Right renal pelvis (tissue), 4 donors: ENCODE measurements at places on chromosomes 5 and 9. TPM values are rescaled to one million over a fixed set of nuclear protein-coding genes. Genes with fewer than 3 reads are reported as not detected.

OGN gene
- 80.3 TPM for polyA plus RNA-seq

DNA sequence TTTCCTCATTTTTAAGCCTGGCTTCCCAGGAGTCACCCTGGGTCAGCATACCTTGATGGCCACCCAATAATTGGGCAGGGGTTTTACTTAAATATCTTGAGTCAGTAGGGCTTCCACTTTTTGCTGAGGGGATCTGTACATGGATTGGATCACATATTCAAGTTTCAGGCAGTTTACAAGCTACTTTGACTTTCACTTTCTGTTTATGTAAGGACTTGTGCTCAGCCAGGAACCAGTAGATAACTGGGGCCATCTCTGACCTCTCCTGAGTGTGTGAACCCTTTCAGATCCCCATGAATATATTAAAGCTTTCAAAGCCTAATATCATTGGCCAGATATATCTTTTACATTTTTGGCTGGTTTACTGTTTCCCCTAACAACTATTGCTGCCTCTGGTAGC, 45.1 kb downstream of the SLCO6A1 start:
- no peak for DNase-seq

DNA sequence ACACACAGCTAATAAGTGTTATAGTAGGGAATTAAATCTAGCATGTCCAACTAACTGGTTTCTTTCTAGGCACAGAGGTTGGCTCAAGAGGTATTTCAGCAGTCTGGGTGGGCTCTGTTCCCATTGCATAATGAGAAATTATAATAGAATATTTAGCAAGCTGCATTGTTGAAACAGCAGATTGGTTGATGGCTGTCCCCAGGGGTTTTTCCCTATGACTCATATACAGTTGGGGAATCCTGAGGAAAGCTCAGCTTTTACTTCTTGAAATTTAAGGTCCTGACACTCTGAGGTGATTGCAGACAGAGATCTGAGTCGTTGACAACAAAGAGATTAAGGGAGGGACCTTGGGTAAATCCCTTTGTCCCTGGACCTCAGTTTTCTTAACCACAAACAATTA, 38.3 kb upstream of the TNFSF8 start:
- no peak for DNase-seq

GRCh38 chr9:134271338-134272301, 54.6 kb upstream of the RXRA start:
- no peak for DNase-seq

DNA sequence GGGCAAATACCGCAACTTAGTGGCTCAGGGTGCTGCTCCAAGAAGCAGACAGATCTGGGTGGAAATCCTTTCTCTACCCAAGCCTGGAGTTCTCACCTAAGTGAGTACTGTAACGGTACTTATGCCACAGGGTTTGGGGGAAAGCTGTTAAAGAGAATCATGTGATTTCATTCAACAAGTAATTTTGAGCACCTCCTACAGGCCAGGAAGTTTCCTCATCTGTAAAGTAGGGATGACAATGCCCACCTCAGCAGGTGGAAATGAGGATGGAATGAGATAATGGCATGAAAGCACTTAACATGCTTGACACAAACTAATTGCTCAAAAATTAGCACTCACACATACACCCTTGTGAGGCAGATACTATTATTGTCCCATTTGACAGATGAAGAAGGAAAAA, 114.1 kb downstream of the JAKMIP2 start:
- DNase-seq: no peak

- no peak for DNase-seq
Observed at GRCh38 chr9:2285416-2286332, 270.5 kb downstream of the SMARCA2 start.

- no peak for DNase-seq
Observed at GRCh38 chr9:79769476-79770275, 197.9 kb downstream of the TLE4 start.

GRCh38 chr5:68217047-68217355, 1.4 kb downstream of the PIK3R1 start:
- no peak for DNase-seq

NUTM2F gene
- not detected for polyA plus RNA-seq

GRCh38 chr5:146103594-146103993, 1.8 kb downstream of the PLAC8L1 start:
- DNase-seq: no peak

- DNase-seq: peak; percentile 64
Observed at GRCh38 chr9:111896942-111897600, 457 bp downstream of the UGCG start.

SPATA31D4 gene
- not detected for polyA plus RNA-seq

DNA sequence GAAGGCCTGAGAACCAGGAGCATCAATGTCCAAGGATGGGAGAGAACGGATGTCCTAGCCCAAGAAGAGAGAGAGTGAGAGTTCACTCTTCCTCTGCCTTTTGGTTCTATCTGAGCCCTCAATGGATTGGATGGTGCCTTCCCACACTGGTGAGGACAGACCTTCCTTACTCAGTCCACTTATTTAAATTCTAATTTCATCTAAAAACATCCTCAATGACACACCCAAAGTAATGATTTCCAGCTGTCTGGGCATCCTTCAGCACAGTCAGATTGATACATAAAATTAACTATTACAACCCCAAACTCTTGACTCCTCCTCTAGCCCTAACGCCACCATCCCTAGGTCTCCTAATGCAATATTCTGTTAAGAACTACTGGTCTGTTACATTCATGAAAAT, 122.0 kb downstream of the GAS1 start:
- no peak for DNase-seq

ACOT12 gene
- 0.43 TPM for polyA plus RNA-seq

GRCh38 chr9:72188232-72188631, 39.0 kb downstream of the GDA start:
- DNase-seq: no peak

DNA sequence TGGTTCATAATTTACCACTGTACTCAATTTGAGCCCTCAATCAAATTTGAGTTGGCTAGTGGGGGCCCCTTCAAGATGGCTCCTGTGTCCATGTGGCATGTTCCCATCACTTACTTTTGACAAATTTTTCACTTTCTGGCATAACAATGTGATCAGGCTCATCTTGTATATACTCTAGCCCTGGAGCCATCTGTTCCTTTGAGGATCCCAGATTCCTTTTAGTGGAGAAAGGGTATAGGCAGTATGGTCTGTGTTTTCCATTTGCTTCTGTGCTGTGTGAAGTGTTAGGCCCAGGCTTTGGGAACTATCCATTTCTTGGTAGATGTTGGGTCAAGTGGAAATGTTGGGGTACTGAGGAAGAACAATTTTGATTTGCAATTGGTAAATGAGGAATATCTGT, 45.7 kb downstream of the SH3GL2 start:
- no peak for DNase-seq

GRCh38 chr9:111909444-111909843, 12.8 kb downstream of the UGCG start:
- DNase-seq: no peak

SPATA31A3 gene
- polyA plus RNA-seq: not detected

DNA sequence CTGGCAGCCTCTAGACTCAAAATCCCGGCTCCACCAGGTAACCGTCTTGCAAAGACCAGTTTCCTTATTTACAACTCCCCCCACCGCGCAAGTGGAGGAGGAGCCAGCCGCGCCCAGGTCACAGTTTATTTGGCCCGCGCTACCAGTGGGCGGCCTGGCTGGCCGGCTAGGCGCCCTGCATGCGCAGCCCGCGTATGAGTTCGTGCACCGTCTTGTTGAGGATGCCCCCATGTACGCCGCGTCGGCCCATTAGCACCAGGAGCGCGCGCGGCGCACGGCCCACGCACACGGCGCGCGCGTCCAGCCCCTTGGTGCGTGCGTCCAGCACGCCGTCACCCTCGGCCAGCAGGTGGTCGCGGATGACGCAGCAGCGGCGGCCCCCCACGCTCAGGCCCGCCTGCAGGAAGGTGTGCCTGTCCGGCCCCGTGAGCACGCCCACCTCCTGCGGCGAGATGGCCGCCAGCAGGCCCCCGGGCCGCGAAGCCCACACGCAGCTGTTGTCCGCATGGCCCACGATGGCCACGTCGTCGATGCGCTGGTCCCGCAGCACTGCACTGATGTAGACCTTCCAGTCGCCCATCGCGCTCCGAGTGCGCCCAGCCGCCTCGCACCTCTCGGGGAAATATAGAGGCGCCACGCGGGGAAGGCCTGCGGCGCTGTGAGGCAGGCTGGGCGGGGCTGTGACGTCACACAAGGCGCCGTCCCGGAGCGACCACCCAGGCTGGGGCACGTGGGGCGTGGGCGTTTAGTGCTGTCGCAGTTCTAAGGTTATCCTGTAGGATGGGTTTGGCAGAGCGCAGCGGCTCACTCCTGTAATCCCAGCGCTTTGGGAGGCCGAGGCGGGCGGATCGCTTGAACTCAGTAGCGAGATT, at the start of gene PFN3:
Gene PFN3 (minus strand): TSS at position 665 of the 872 bp plus-strand sequence. CDS start 85 bp downstream, at position 580.
- DNase-seq: no peak

DNA sequence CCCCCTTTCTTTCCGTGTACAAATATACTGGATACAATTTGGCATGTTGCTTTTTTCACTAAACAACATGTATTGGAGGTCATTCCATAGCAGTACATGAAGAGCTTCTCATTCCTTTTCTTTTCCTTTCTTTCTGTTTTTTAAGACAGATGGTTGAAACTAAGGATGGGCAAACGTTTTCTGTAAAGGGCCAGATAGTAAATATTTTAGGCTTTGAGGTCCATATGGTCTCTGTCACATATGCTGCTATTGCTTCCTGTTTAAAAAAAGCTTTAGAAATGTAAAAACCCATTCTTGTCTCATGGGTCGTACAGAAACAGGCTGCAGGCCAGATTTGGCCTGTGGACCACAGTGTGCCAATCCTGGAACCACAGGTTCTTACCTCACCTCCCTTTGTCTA, 160.1 kb downstream of the ACER2 start:
- DNase-seq: peak; percentile 4

- DNase-seq: no peak
Observed at GRCh38 chr5:173744551-173744950, 128.1 kb upstream of the BOD1 start.

DNA sequence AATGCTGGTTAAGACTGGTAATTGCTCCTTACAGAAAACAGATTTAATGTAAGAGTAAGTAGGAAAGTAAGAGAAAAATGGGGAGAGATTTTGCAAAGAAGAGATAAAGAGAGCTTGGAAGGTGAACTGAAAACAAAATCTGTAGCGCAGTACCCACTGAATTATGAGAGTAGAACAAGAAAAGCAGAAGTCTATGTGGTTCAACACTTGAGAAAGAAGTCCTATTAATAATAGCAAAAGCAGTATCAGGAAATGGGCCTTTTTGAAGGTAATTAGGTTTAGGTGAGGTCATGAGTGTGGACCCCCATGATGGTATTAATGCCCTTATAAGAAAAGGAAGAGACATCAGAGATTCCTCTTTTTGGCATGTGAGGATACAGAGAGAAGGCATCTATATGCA, 460.6 kb downstream of the CETN3 start:
- DNase-seq: no peak

SLC9A3 gene
- 46.7 TPM for polyA plus RNA-seq

DAB2 gene
- polyA plus RNA-seq: 192 TPM
